ENCODE measurements at places on chromosomes 11 and 22. TPM values are rescaled to one million over a fixed set of nuclear protein-coding genes. Genes with fewer than 3 reads are reported as not detected.

Gene GGA1
- polyA plus RNA-seq, result 31.0 TPM

Gene TMEM121B
- polyA plus RNA-seq, result 0.41 TPM

Gene OR10W1
- not detected for polyA plus RNA-seq

Gene ACCSL
- not detected for polyA plus RNA-seq

Gene PRSS23
- 16.2 TPM for polyA plus RNA-seq

Gene ISX
- polyA plus RNA-seq, result not detected

Gene LRRC10B
- polyA plus RNA-seq, result 0.59 TPM

Gene MYRF
- polyA plus RNA-seq, result 0.16 TPM

Gene RASL10A
- 3.1 TPM for polyA plus RNA-seq

Gene AHNAK
- 101 TPM for polyA plus RNA-seq

Gene APOA5
- not detected for polyA plus RNA-seq

Gene VPREB1
- not detected for polyA plus RNA-seq

Gene CTSF
- polyA plus RNA-seq, result 19.9 TPM

Gene RAG1
- 1.3 TPM for polyA plus RNA-seq

Gene PLEKHB1
- polyA plus RNA-seq, result 11.8 TPM

Gene PAX6
- polyA plus RNA-seq, result not detected

Gene SLC22A12
- polyA plus RNA-seq, result not detected

Gene CHRM1
- not detected for polyA plus RNA-seq

Gene OVOL1
- not detected for polyA plus RNA-seq

Gene TSSK2
- polyA plus RNA-seq, result 0.14 TPM

Gene MUC2
- polyA plus RNA-seq, result not detected

Gene PPFIBP2
- 21.7 TPM for polyA plus RNA-seq

Gene TSPAN18
- 42.6 TPM for polyA plus RNA-seq

Gene OR56A1
- not detected for polyA plus RNA-seq

Gene PKNOX2
- 2.5 TPM for polyA plus RNA-seq

Gene ASPHD2
- polyA plus RNA-seq, result not detected

Gene GPHA2
- not detected for polyA plus RNA-seq

Gene OR52E4
- polyA plus RNA-seq, result not detected

Gene DTX4
- 0.86 TPM for polyA plus RNA-seq

Gene UBTFL1
- polyA plus RNA-seq, result not detected

Gene FADS3
- 119 TPM for polyA plus RNA-seq

Gene LRRC32
- polyA plus RNA-seq, result 215 TPM

Gene CASP4
- polyA plus RNA-seq, result 19.3 TPM

Gene MYBPC3
- 2,250 TPM for polyA plus RNA-seq

Gene TRPM5
- polyA plus RNA-seq, result not detected

Gene KDM4E
- not detected for polyA plus RNA-seq

Gene IPO7
- polyA plus RNA-seq, result 24.1 TPM

Gene CD6
- 0.12 TPM for polyA plus RNA-seq

All from heart right ventricle (tissue), 16 donors.